Stimulated activated CD8-positive, alpha-beta memory T cell treated with anti-CD3 and anti-CD28 coated beads, Interleukin-15, amount 100 ng/mL, for 48 hours (primary cell): ENCODE measurements at places on chromosomes 5 and 9.

- DNase-seq: no peak
These were observed 87.9 kb downstream of the PRDM6 start for GRCh38 chr5:123176938-123177275.

DNA sequence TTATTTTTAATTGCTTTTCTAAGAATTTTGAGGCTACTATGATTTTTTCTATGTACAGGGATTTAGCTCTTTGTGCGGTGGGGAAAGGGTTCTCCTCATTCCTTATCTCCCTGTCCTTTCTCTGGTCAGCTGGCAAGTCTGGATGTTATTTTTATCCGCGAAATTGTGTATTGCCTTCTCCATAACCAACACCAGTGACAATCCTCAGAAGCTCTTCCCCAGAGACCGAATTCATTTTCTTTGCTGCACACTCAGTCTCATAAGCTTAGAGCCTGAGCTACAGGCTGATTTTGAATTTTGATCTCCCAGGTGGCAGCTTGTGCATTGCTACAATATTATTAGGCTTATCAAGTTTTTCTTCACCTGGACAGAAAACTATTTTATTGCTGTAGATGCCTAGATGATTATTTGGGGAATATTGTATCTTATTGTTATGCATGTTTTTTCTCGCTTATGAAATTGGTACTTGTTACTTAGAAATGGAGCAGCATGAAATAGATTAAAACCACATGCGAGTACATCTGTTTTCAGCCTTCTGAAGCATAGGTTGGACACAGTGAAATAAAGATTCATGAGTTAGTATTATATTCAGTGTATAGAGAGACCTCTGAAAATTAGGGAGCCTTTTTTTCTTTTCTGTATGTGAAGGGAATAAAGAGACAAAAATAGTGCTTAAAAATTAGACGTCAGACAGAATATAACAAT is 27.3 kb downstream of the CPEB4 start:
- DNase-seq: no peak

GRCh38 chr5:87686018-87686417 is 273.3 kb upstream of the CCNH start:
- no peak for DNase-seq

- no peak for DNase-seq
These were observed 18.6 kb upstream of the REEP5 start for GRCh38 chr5:112940670-112941069.

- no peak for DNase-seq
These were observed 21.4 kb downstream of the CRB2 start for GRCh38 chr9:123377211-123377971.

- DNase-seq: no peak
These were observed 25.0 kb downstream of the FAM163B start for GRCh38 chr9:133584167-133584558.

DNA sequence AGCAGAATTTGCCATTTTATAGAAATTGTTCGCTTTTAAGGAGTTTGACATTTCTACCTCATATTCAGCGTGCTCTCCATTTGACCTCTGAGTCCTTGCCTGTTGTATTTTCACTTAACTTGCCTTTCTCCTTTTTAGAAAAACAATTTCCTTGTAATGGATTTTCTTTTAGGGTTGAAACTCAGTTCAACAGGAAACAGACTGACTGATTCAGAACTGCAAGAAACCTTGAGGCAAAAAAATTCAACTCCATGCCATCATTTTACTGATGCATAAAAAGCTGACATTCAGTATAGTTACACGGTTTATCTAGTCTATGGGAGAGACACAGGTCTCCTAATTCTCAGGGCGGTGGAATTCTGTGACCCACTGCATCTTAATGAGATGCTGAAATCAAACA is 59.8 kb downstream of the MRPS30 start:
- DNase-seq: no peak
